Spleen (tissue), 13 donors: ENCODE measurements at places on chromosomes 7 and 10.

GRCh38 chr10:118234683-118235082 is 107.4 kb downstream of the FAM204A start:
- peaks cover 4% of the 10 kb centered on the region for H3K27me3 ChIP-seq
- DNase-seq: no peak
- no peaks in the 10 kb centered on the region for H3K36me3 ChIP-seq
- H3K4me1 ChIP-seq: no peaks in the 10 kb centered on the region
- no peak overlapping the region for H3K27ac ChIP-seq

DNA sequence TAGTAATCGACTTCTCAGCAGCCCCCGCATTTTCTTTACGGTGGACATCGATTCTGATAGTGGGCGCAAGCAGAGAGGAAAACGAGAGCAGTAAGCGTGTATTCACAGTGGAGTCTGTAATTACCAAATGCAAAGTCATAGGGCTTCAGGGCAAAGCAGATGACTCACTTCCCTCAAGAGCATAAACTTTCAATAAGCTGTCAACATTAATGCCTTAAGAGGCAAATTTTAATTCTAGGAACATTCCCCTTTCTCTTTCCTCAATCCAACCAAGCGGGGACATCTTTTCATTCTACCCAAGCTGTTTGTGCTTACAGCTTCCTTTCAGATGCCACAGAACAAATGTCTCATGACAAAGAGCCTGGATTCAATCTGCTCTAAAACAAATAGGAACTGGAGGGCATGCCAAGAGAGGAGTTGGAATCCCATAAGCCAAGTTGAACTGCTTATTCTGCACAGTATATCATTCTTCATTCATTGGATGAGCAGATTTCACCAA is 48.6 kb downstream of the MALSU1 start:
- DNase-seq: no peak
- H3K27ac ChIP-seq: no peak overlapping the region
- H3K36me3 ChIP-seq: no peaks in the 10 kb centered on the region

GRCh38 chr10:108812296-108812695 is 1111.0 kb downstream of the XPNPEP1 start:
- no peak overlapping the region for H3K27ac ChIP-seq
- DNase-seq: no peak
- H3K4me1 ChIP-seq: no peaks in the 10 kb centered on the region
- H3K4me3 ChIP-seq: no peak overlapping the region

- peak; percentile 15 for DNase-seq
- H3K4me1 ChIP-seq: peaks cover 8% of the 10 kb centered on the region
- no peak overlapping the region for H3K27ac ChIP-seq
- no peaks in the 10 kb centered on the region for H3K36me3 ChIP-seq
Observed at GRCh38 chr7:24701261-24702235, 55.7 kb downstream of the GSDME start.

GRCh38 chr10:6513476-6513875 is 66.6 kb downstream of the PRKCQ start:
- no peak overlapping the region for H3K4me3 ChIP-seq
- peaks cover 9% of the 10 kb centered on the region for H3K4me1 ChIP-seq
- H3K27me3 ChIP-seq: no peaks in the 10 kb centered on the region
- H3K27ac ChIP-seq: no peak overlapping the region
- no peaks in the 10 kb centered on the region for H3K36me3 ChIP-seq

- H3K4me1 ChIP-seq: peaks cover 46% of the 10 kb centered on the region
- no peak overlapping the region for H3K27ac ChIP-seq
- no peaks in the 10 kb centered on the region for H3K27me3 ChIP-seq
- H3K36me3 ChIP-seq: peaks cover 14% of the 10 kb centered on the region
- DNase-seq: peak; percentile 53
Observed at GRCh38 chr10:124002391-124003069, 90.9 kb downstream of the CHST15 start.
